Activated T-cell treated with anti-CD3 and anti-CD28 coated beads for 24 hours (primary cell): ENCODE measurements at places on chromosomes 5 and 9.

DNA sequence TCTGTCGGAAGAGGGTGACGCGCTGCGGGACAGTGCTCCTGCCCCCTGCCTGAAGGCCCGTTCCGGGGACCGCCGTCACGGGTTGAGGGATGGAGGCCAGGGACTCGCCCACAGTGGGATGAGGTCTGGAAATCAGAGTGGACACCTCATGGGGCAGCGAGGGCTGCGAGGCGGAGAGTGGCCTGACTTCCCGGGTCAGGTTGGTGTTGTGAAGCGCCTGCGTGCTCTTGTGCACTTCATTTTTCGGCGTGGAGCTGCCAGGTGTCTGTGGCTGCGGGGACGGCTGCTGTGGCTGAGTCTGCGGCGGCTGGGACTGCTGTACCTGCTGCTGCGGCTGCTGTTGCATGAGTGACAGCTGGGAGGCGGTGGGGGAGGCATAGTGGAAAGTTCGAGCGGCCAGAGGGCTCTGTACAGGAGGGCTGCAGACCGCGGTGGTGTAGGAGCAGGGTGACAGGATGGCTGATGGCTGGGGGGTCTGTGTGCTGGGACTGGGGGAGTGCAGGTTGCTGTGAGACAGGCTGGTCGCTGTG, 434.1 kb downstream of the HCN1 start:
- DNase-seq: no peak

GRCh38 chr5:43421450-43422133, 9.4 kb upstream of the CCL28 start:
- DNase-seq: no peak

DNA sequence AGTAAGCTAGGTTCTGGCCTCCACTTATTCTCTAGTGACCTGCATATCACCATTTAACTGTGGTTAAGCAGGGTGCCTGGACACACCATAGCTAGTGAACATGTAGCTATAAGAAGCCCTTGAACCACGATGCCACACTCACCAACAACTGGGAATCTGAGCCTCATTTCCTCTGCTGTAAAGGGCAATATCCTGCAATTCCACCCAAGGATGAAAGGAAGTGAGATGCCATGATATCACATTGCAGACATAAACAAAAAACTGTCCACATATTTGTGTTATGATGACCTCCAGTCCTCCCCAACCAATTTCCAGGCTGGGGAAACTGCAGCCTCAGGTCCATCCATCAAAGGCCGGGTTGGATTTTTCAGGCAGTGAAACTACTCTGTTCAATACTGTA, 10.4 kb downstream of the TNIP1 start:
- DNase-seq: no peak

- no peak for DNase-seq
These were observed 129.0 kb downstream of the PAPPA start for GRCh38 chr9:116282597-116282996.

DNA sequence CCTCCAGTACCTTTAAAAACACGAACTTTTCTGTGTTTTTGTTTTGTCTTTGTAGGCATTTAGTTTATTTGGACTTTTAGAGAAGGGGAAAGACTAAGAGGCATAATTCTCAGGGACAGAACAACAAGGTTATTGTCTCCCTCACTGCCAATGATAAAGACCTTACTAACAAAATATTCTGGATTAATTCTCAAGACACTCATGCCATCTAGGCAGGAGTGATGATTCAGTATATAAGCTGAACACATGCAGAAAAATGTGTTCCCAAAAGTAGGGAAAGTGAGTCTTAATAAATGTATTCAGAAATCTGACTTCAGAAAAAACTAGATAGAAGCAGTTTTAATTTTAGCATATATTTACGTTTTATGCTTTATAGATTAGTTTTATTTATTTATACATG, 17.4 kb upstream of the ASPN start:
- DNase-seq: no peak

- DNase-seq: no peak
These were observed 102.0 kb downstream of the CAVIN4 start for GRCh38 chr9:100679834-100680233.

- no peak for DNase-seq
These were observed 189.6 kb downstream of the ESM1 start for GRCh38 chr5:54795777-54796176.

GRCh38 chr5:73155271-73156222, 17.4 kb upstream of the TMEM174 start:
- DNase-seq: no peak

DNA sequence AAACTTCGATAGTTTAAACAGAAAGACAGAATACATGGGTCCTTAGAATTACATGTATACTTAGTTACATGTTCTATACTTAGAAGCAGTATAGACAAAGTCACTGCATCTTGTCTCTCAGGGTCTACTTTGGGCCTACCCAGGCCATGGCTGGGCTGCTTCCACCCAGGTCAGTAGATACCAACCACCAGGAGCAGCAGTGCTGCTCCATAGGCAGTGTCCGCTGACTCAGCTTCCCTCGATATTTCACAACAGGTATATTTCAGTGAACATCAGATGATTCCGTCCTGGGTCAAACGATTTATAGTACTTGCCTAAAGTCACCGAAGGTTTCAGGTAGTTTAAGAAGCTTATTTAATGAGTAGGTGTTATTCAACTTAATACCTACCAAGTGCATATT, 18.0 kb downstream of the IARS1 start:
- no peak for DNase-seq

GRCh38 chr5:56876327-56876726, 33.1 kb upstream of the SETD9 start:
- no peak for DNase-seq

DNA sequence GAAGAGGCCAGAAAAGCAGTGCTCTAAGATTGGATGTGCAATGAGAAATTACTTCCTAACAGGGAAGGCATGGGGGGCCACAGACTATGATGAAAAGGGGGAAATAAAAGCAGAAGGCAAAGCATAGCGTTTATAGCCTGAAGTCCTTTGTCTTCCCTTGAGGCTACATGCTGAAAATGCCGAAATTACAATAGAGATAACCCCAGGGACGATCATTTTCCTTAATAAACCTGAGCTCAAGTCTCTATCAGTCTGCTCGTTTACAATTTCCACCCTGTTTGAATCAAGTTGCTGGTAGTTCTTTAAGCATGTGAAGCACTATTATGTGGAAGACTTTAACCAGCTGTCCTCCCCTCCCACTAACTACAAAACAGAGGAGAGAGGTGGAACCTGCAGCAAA, 60.4 kb downstream of the FREM1 start:
- no peak for DNase-seq

- no peak for DNase-seq
These were observed 329.4 kb downstream of the ELAVL2 start for GRCh38 chr9:23496489-23497136.

DNA sequence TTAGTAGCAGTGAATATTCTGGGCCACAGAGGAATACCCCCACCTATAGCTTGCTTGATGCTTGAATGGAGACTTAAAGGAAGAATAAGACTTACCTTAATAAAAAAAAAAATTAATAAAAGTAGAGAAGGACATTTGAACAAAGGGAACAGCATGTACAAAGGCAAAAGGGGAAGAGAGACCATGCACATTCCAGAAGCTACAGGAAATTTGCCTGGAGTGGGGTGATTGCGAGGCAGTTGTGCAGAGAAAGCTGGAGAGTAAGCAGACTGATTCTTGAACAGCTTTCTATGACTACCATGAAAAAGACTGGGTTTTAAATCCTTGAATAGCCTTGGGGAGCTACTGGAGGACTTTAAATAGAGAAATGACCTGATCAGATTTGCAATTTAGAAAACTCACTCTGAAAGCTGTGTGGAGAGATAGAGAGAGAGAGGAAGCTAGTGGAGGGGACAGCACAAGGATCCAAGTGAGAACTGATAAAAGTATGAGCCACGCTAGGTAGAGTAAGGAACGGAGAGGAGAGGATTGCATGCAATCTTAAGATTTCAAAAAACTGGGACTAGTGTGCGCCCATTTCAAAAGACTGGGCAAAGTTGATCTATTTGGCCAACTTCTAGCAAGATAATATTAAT, 12.5 kb upstream of the SSBP2 start:
- DNase-seq: no peak

DNA sequence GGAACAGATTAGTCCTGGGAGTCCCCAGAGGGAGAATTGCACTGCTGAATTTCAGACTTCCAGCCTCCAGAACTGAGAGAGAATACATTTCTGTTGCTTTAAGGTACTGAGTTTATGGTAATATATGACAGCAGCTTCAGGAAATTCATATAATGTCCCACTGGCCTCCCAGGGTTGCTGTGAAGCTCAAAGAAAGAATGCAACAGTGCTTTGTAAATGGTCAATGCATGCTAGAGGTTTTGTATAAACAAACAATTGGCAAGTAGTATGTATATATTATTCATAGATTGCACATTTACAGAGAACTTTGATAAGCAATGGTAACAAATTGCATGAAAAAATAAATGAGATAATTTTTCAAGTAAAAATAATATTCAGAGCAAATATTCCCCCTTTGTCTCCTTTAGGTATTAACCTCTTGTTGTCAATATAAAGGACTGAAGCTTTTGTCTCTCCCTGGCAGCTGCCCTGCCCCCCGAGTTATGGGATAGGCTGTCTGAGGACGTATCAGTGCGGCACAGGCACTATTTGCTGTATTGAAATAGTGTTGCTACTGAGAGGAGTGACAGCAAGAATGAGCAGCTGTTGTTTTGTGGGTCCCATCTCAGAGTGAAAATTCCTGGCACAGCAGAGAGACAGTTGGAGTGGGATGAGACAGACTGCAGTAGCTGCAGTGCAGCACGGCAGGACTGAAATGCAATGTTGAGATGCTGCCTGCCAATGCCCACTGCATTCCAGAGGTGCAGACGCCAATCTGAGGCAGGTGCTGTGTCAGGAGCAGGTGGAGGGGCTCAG, 194.2 kb upstream of the GLRA1 start:
- DNase-seq: no peak

- DNase-seq: no peak
These were observed 261.9 kb downstream of the PBX3 start for GRCh38 chr9:126009047-126009446.

GRCh38 chr5:112417931-112418658, 982 bp downstream of the EPB41L4A start:
- peak; percentile 17 for DNase-seq

DNA sequence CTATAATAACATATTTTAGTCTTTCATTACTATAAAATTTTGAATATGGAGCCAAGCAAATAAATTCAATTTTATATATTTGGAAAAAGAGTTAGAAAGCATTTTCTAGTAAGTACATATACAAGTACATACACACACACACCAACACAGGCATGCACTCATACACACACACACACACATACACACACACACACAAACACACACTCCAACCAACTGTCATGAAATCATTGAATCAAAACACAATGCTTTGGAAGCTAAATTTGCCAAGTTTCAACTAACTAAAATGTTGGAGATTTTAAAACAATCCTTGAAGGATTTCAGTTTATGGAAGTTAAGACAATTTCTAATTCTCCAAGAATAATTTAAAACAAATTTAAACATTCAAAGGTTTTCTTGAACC, 283.2 kb downstream of the TAF11L14 start:
- no peak for DNase-seq

GRCh38 chr9:33151007-33151557, 16.1 kb downstream of the B4GALT1 start:
- DNase-seq: no peak

DNA sequence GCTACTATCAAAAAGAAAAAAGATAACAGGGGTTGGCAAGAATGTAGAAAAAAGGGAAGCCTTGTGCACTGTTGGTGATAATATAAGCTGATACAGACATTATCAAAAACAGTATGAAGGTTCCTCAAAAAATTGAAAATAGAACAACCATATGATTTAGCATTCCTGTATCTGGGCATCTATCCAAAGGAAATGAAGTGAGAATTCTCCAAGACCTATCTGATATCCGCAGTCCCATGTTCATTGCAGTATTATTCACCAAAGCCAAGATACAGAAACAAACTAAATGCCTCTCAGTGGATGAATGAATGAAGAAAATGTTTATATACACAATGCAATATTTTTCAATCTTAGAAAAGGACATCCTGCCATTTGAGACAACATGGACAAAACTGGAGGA, 1943.3 kb downstream of the MAT2B start:
- DNase-seq: no peak

DNA sequence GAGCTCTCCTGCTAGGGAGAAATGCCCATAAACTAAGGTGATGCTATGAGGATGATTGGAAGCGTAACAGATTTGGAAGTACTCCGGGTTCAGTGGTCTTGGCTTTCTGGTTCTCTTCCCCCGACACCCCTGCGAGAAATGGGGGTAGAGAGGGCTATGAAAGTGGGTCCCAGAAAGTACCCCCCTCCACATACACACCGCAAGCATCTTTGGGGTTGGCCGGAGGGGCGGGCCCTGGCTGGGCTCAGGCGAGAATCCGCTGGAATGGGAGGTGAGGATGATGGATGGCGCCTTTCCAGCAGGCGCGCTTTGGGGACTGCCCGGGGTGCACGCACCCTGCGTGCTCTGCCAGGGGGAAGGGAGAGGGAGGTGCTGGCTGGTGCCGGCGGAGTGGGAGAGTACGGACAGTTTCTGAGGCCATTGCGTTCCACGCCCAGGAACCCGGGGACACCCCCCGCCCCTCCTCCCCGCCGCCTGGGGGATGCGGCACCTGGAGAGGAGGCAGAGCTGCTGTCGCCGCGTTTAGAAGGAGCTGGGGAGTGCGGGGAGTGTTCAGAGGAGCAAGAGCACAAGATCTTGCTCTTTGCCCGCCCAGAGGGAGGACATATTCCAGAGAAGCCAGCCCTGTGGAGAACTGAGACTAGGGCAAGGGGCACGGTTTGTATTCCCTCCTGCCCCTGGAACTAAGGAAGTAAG, 1.9 kb downstream of the PCSK5 start:
- DNase-seq: peak; percentile 8

GRCh38 chr9:137252555-137253506, 1.7 kb downstream of the STPG3 start:
- DNase-seq: no peak

DNA sequence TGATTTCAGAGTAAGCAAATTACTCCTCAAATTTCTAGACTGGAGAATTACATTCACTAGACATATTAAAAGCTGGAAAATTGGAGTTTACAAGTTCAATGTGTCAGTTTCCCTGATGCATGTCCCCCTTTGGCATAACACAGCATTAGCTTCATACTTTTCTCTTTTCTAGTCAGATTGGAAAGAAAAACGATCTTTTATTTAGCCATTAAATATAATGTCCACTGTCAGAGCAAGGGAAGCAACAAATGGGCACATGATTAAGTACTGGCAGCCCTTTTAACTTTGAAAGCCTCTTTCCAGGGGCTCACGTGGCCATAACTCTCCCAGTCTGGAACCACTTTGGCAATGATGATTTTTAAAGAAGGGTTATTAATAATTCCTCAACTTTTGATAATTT, 203.3 kb downstream of the KCNN2 start:
- no peak for DNase-seq

GRCh38 chr5:55821731-55822512, 29.2 kb upstream of the IL31RA start:
- no peak for DNase-seq

- no peak for DNase-seq
These were observed 753 bp upstream of the STC2 start for GRCh38 chr5:173328844-173329490.
